ENCODE measurements at places on chromosomes 16 and 17.

GRCh38 chr17:3921502-3922319 lies 5.4 kb upstream of the P2RX1 start:
- DNase-seq = no peak

DNA sequence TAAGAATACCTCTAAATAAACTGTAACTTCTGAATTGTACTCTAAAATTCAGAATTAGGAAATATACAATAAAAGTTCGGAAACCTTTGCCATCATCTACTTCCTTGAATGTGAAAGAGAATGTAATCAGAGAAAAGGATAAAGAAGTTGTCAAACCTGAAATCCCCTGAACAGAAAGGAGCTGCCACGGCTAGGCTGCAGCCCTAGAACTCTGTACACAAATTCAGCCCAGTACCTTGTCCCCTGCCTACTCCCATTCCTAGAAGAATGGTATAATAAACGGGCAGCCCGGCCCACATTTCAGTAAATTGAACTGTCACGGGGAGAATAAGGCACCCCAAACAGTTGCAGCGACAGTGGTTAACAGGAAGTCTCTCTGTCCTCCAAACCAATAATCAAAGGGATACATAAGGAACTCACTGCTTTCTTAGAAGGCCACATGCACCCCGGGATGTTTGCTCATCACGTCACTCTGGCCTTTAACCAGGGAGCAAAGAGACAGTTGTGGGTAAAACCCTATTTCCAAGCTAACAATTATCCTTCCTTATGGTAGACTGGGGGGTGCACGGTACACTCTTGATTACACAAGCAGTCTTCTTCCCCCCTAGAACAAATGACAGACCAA lies 24.3 kb upstream of the RFFL start:
- DNase-seq = peak; percentile 51

- DNase-seq = peak; percentile 72
Measured at GRCh38 chr17:2056206-2057174, 1.6 kb downstream of the HIC1 start.

DNA sequence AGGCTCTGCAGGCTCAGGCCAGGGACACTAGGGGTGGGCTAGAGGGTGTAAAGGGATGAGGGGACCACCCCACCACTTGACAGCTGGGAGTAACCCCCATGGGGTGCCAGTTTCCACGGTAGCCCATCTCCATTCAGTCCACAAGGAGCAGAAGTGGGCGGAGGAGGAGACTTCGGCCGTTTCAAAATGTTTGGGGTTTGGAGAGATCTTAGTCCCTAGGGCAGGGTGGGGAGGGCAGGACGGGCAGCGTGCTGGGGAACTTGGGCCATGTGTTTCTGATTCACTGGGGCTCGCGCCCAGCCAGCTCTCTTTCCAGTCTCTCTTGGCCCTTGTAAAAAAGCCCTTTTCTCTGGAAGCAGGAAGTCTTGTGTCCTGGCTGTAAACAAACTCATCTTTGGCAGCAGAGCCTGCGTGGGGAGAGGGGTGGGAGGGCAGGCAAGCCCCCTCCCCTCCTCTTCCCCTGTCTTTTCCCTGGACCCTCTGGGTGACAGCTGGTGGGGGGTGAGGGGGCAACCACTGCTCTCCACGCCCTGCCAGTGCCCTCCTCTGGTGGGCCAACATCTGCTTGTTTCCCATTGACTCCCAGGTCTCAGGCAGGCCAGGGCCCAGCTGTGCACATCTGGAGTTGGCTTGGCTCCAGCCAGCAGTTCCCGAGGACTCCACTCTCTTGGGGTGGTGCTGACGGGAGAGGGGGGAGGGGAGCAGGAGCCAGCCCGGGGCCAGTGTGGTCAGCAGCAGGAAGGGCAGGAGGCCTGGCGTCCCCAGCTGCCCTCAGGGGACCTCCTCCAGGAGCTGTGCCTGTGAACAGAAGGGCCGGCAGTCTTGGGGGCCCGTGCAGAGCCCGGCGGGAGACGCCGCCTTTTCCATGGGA lies 8.1 kb downstream of the CYGB start:
- DNase-seq = no peak

DNA sequence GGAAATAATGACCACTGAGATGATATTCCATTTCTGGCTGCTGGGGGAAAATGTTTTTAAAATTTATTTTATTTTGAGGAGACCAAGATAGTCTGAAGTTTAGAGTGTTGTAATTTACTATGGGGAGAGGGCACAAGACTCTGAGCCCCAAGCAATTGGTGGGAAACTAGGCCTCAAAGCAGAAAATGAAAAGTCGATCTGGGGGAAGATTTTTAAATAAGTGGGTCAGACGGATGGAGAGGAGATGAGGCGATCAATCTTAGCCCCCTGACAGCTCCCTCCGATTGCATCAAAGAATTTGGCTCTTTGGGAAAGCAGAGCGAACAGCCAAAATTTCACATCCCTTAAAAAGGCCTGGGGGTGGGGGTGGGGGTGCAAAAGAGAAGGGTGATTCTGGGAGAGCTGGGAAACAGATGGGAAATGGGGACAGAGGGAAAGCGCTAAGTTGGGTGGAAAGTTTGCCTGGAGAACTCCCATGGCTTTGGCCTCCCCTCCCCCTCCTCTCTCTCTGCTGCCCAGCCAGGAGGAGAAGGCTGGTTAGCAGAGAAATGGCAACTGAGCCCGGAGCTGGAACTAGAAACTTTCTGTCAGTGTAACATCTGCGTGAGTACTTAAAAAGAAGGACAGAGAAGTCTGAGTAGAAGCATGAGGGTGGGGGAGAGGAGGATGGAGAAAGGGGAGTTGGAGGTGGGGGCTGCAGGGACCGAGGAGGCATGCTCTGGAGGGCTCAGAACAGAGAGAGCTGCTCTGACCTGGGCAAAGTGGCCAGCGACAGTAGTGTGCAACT lies 1.4 kb upstream of the HOXB2 start:
- DNase-seq = no peak

GRCh38 chr17:32445497-32445896 lies 1.2 kb downstream of the PSMD11 start:
- DNase-seq = no peak

DNA sequence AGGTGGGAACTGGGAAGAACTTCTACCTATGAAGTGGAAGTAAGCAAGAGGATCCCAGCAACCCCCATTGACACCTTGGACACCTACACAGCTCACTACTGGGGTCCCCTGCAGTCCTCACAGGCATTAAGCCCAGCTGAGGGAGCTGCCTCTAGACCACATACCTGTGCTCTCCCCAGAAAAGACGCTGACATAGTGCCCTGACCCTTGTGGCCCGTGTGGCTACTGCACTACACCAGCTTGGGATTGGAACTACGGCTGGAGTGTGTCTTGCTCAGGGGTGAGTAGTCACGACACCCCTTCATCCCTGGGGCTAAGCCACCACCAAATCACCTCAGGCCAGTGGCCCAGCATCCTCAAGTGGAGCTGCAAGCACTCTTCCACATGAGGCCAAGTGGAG lies 54.2 kb upstream of the NSRP1 start:
- DNase-seq = no peak

GRCh38 chr16:81567987-81568748 lies 123.6 kb downstream of the CMIP start:
- DNase-seq = peak; percentile 81

GRCh38 chr16:24670623-24671454 lies 58.6 kb upstream of the TNRC6A start:
- peak; percentile 20 for DNase-seq

GRCh38 chr16:63943566-63943965 lies 1178.3 kb downstream of the CDH11 start:
- DNase-seq = no peak

DNA sequence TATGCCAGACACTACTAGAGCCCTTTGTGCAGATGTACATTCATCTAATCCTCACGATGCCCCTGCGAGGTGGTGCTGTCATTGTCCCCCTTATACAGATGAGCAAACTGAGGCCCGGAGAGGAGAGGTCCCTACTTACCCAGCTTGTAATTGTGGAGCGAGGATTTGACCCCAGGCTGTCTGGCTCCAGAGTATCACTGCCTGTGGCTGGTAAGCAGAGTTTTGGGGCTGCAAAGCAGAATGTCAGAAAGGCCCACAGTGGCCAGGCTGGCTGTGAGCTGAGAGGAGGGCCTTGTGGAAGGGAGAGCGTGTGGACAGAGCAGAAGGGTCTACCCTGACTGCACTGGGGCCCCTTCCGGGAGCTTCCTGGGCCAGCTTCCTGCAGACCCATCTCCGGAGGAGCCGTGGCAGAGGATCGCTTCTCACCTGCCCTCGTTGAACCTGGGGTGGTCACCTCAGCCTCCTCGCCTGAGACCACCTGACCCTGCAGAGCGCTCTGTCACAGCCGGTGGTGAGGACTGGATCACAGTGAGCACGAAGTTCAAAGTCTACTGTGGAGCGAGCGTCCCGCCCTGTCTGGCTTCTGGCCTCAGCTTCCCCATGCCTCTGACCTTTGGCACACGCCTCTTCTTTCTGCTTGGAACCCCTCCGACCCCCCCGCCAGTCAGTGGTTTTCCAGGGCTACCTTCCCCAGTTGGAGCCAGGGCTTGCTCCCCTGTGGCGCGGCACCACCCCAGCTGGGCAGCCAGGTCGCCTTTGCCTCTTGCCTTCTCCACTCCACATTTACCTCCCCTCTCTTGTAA lies 12.1 kb downstream of the CMIP start:
- DNase-seq = no peak

DNA sequence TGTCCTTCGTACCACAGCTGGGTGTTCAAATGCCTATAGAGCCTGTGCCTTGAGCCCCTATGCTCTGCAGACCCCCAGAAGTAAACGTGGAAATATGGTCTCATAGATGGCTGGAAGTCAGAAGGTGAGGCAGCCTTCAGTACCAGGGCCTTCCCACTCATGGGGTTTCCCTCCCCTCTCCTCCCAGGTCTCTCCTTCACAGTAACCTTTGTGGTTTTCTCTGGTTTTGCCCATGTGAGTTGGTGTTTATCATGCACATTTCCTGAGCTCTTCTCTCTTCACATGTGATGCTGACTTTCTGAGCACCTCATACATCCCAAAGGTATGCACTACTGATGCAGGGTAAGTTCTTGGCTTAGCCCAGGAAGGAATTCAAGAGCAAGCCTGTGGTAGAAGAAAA lies 35.4 kb downstream of the TMEM114 start:
- no peak for DNase-seq

DNA sequence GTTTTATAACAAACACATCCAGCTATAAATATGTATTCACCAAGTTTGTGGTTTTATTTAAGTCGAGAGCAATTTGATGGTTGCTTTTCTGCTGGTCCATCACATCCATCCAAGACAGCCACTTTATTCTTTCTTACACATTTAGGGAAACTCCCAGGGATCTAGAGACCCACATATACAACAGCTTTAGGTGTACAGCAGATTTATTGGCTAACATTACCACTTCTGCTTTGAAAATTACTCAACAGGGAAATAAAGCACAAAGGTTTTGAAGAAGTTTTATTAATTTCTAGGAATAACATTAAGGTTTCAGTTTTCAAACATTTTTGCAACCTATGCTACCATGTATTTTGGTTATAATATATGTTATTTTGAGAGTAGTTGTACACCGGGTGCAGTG lies 6.9 kb downstream of the ERCC4 start:
- DNase-seq = no peak

GRCh38 chr17:59666235-59666634 lies 41.0 kb downstream of the PTRH2 start:
- no peak for DNase-seq

GRCh38 chr16:67278773-67279295 lies 498 bp upstream of the PLEKHG4 start:
- DNase-seq = no peak

GRCh38 chr17:3038941-3039340 lies 24.5 kb downstream of the OR1D5 start:
- no peak for DNase-seq

DNA sequence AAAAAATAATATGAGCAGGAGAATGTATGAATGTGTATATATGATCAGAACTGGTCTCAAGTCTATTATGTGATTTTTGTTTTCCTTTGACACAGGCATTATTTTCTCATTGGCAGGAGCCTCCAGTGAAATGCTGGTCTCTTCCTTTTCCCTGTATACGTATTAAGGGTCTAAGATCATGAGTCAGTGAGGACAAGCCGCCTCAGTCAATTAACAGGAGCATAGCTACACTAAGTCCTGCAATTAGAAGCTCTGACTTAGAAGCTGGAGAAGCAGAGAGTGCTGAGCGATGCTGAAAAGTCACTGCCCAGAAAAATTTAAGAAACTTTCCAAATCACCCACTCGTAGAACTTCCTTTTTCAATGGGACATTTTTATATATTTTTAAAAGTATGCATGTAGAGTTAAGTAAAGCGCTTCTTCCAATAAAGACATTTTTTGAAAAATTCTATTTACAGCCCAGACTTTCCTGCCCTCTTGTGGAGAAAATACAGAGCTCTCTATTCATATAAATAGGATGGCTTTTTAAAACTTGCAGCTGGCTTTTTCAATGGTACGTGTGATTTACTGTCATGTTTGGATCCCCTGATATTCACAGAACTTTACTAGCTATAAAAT lies 70.2 kb upstream of the PSMD7 start:
- no peak for DNase-seq

GRCh38 chr17:60158751-60159478 lies 9.1 kb downstream of the CA4 start:
- no peak for DNase-seq

GRCh38 chr17:48636177-48637018 lies 10.2 kb upstream of the HOXB9 start:
- DNase-seq = peak; percentile 92

- peak; percentile 50 for DNase-seq
Measured at GRCh38 chr16:30903002-30903401, 6.6 kb downstream of the CTF1 start.

DNA sequence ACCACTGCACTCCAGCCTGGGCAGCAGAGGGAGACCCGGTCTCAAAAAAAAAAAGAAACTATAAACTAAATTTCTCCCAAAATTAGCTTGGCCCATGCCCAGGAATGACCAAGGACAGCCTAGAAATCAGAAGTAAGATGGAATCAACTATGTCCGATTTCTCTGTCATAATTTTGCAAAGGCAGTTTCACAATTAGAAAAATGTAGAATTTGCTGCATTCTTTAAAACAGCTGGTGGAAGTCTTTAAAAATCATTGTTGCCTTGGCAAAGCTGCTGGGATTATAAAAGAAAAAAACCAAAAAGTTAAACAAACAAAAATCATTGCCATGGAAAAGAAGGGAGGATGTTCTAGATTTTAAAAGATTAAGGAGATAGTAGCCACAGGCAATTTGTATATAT lies 32.4 kb downstream of the WWP2 start:
- DNase-seq = no peak

- no peak for DNase-seq
Measured at GRCh38 chr17:76735586-76736348, 1.4 kb downstream of the SRSF2 start.

- DNase-seq = no peak
Measured at GRCh38 chr16:78903843-78904242, 696.7 kb downstream of the MAF start.

GRCh38 chr17:73765824-73766563 lies 121.7 kb upstream of the SDK2 start:
- DNase-seq = no peak

- DNase-seq = no peak
Measured at GRCh38 chr16:85449885-85450245, 163.3 kb upstream of the GSE1 start.

All from activated T-cell treated with anti-CD3 and anti-CD28 coated beads, Interleukin-2, amount 50 U/mL, for 48 hours (primary cell).